ENCODE measurements at places on chromosomes 1 and 21.
A peak's percentile ranks its signal among the peaks of the same experiment; 100 is the strongest.

DNA sequence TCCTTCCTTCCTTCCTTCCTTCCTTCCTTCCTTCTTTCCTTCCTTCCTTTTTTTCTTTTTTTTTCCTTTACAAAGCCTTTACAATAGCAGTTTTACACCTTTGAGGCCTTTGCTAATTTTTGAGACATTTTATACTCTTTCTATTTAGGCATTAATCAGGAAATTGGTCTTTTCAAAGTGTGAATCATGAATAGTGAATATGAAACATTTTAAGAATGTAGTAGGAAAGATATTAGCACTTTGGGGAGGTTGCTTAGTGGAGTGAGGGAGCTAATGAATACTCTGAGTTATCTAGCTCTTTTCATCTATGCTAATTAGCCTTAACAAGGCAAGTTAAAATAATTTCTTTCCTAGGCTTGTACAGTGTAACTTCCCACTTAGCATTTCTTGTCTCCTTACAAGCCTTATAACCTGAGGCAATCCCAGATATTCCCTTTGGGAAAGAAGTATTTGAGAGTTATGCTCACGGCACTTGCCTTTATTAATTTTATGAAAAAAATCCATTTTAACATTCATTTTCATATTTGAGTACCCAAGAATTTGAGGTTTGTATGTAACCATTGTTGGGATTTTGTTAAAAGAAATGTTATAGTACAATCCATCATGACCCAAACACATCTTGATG lies 122.6 kb downstream of the NTNG1 start:
- no peak for DNase-seq

GRCh38 chr1:221795380-221795779 lies 53.5 kb upstream of the DUSP10 start:
- no peak for DNase-seq

GRCh38 chr1:206643118-206643698 lies 7.9 kb downstream of the DYRK3 start:
- DNase-seq = no peak

GRCh38 chr1:175435392-175435791 lies 242.8 kb upstream of the KIAA0040 start:
- DNase-seq = no peak

GRCh38 chr1:38708701-38709258 lies 150.8 kb downstream of the RRAGC start:
- no peak for DNase-seq

DNA sequence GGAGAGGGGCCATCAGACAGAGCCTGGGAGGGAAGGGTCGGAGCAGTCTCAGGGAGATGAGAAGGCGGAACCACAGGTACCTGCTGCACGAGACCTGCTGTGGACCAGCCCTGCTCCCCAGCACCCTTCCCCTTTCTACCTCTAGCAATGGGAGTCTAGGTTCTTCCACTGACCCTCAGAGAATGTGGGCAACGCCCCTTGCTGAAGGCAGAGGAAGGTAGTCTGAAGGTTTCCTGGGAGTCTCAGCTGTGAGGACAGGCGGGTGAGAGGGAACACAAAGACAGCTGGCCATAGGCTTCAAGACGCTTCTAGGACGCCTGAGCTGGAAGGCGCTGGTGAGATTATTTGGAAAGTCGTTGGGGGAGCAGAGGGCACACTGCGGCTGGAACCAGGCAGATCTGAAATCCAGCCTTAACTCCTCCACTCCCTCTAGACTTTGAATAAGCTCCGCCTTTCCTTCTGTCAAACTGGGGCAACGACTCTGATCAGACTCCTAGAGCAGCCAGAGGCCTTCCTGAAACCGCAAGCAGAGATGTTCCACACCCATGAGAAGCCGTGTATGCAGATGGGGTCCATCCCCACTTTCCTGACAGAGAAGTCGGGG lies 18.1 kb downstream of the SLC45A3 start:
- no peak for DNase-seq

GRCh38 chr1:85572574-85572973 lies 8.0 kb upstream of the CCN1 start:
- no peak for DNase-seq

- peak; percentile 34 for DNase-seq
Measured at GRCh38 chr1:237814319-237814924, 76.3 kb downstream of the ZP4 start.

GRCh38 chr1:84370266-84370665 lies 28.0 kb upstream of the DNASE2B start:
- DNase-seq = no peak

DNA sequence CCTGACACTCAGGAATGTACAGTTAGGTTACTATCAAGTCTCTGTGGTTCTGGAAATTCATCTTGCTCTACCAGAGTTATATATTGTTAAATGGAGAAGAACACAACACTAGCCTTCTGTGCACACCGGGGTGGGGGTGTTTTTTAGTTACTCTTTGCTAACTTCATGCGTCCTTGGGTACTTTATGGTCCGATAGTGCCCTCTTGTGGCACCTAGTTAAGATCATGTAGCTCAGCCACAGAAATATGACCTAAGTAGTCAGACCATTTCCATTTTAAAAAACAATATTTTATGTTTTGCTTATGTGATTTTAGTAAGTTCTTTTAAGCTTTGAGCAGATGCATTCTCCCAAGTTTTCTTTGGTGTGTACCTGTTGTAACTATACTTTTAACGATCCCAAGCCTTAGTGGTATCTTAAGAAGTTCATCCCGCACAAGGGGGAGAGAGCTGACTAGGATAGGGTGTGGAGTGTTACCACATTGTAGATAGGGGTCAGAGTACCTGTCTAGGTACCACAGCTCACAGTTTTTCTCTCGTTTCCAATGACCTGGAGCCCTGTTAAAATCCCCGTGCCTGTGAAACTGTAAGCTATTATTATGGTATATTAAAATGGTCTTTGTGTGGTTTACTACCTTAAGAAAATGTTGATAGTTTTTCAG lies 20.6 kb upstream of the SH3D21 start:
- DNase-seq = peak; percentile 71

DNA sequence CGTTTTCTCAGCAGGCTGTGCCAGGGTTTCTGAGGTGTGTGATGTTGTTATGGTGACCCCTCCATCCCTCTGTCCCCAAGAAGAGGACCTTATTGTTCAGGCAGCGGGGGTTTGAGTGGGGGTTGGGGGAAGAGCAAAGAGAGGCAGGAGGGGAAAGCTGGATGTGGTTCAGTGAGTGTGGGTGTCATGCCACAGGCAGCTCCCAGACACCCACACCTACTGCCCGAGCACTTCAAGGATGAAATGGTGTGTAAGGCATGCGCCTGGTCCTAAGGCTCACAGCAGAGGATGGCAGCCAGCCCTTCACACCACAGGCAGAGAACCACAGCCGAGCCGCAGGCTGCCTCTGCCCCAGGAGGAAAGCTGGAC lies 49.9 kb upstream of the STUM start:
- DNase-seq = no peak

DNA sequence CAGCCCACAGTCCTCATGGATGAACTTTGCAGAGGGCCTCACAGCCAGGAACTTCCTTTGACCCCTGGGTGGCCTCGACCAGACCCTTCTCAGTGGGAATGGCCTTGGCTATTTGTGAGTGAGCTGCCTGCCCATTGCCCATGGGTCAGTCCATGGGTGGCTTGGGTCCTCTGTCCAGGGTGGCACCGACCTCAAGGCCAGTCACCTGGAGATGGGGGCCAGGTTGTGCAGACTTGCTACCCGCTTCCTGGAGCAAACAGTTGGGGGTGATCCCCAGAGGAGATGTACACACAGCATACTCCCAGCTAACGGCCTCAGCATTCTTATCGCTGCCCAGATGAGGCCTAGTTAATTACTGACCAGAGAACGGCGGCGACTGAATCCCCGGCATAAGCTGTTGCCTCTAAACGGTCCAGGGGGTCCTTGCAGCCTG lies 23.1 kb upstream of the IFNLR1 start:
- no peak for DNase-seq

DNA sequence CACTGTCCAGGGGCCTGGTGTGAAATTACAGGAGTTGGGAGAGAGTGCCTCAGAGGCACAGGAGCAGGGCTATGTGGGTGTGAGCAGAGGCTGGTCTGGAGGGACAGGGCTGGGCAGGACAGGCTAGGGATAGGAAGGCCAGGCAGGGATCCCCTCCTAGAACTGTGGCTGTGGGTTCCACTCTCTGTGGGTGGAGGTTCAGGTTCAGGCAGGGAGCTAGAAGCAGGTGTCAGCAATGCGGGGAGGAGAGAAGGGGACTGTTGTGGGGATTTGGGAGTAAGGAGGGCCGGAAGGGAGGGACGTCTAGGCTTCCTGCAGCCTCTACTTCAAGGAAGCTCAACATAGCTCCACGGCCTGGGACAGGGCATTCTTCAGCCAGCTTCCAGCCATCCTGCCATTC lies 8.3 kb upstream of the GPR61 start:
- DNase-seq = no peak

DNA sequence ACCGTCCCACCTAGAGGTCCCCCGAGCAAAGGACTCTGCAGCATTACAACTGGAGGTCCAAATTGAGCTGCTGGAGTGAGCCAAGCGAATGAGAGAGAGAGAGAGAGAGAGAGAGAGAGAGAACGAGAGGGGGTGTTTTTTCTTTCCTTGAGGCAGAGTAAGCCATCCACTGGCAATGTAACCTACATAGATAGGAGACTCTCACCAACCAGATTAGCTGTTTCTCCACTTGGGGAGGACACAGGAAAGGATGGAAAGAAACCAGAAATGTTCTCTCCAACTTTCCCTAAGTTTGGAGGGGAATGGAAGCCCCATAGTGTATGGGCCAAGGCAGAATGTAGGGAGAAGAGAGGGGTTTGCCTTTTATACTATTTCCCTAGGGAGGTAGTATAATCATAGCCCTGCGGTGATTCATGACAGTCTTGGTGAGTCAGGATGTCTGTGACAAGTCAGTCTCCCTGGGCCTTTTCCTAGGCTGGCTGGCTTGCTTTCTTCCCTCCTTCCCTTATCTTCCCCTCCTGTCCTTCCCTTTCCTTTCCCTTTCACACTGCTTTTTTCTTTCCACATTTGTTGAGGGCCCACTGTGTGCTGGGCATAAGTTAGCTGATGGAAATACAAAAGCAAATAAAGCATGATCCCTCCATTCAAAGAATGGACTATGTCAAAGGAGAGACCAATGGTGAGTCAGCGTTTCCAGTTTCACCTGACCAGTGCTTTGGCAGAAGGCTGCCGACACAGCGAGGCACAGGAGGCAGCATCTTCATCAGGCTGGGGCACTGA lies 7.1 kb downstream of the FNDC7 start:
- DNase-seq = peak; percentile 66

DNA sequence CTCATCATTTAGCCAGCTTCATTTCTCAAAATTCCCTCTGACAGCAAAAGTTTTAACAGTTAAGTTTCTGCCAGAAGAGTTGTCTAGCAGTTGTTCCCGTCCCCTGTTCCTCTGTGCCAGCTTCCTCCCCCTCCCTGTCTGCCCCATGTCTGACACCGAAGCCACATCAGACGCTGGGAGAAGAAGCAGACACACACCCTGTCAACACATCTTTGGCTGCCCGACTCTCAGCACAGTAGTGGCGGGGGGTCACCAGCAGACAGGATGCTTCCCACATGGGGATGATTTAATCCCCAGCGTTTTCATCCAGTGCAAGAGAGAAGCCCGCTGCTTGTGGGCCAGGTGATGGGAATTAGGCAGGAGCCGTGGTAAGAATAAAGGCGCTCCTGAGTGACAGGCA lies 379.4 kb upstream of the RUNX1 start:
- no peak for DNase-seq

DNA sequence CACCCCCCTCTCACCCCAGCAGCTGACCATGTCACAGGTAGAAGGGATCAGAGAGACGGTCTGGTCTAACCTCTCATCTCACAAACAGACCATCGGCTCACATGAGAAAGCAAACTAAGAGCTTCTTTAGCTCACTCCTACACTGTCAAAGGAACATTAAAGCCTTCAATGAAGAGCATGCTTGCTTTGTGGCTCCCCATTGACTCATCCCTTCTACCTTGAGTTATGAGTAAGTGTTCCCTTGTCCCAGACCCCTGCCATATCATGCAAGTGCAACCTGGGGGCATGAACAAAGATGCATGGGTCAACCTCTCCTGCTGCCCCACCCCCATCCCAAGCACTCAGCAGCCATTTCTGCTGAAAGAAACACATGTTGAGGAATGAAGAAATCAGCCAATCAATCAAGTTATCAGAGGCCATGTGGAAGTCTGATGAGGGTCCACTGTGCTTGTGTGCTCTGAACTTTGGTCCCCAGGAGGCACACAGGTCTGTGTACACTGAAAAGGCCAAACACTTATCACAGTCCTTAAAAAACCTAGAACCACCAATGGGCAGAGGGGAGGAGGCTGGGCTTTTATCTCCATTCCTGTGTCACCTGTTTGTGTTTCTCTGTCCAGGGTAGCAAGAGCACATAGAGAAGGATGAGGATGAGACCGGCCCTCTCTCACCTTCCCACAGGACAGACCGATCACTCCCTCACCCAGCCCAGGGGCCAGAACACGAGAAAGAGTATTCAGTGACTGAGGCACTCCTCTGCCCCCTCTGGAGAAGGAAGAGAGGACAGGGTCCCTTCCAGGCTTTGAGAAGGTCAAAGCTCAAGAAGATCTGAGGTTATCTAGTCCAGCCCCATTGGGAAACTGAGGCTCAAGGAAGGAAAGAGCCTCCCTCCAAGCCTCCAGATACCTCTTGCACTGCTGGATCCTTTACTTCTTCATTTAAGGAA lies 9.5 kb downstream of the ETNK2 start:
- DNase-seq = no peak

GRCh38 chr1:209809611-209810010 lies 3.7 kb upstream of the IRF6 start:
- peak; percentile 34 for DNase-seq

GRCh38 chr1:27414091-27414490 lies 21.7 kb downstream of the GPR3 start:
- no peak for DNase-seq

DNA sequence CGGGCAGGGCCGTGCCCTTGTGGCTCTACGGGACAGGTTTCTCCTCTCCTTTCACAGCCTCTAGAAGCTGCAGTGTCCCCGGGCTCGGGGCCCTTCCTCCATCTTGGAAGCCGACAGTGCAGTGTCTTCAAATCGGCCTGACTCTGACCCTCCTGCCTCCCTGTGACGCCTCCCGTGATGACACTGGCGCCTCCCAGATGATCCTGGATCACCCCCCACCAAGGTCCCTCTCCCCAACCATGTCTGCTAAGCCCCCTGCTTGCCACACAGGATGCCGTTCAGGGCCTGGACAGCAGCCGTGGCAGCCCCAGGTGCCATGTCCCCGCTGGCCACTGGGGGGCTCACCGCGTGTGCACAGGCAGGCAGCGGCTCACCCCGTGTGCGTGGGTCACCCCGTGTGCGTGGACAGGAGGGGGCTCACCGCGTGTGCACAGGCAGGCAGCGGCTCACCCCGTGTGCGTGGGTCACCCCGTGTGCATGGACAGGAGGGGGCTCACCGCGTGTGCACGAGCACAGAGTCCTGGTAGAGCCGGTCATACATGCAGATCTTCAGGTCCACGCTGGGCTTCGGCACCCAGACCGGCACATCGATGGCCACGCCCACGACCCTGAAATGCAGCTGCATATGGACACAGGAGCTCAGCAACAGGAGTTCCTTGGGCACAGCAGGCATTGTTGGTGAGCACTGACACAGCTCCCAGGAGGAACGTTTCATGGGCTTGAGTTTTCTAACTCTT lies 24.9 kb upstream of the TMEM52 start:
- peak; percentile 5 for DNase-seq

GRCh38 chr1:246878551-246878950 lies 53.2 kb downstream of the AHCTF1 start:
- DNase-seq = no peak

Data from RCC 7860 (cell line).